Ascending aorta (tissue), 2 donors: ENCODE measurements at places on chromosomes 2 and 18.

DNA sequence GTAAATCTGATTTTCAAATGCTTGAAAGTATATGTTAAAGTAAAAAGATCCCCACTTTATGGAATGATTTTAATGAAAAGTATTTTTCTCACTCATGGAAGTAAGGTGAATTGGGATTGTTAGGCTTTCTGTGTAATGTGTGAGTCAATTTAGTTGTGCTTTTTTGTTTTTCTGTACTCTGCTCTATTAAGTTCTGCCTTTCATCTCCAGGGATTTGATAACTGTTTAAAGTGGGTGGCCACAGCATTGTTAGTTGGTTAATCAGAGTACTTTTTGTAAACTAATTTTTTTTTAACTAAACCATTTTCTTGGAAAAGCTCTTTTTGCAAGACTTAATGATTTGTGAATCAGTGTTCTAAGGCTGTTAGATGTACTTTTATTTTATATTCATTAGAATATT, 76.8 kb downstream of the ABI2 start:
- DNase-seq: no peak

- DNase-seq: no peak
These were observed 141.9 kb upstream of the KCNJ3 start for GRCh38 chr2:154556607-154557006.

DNA sequence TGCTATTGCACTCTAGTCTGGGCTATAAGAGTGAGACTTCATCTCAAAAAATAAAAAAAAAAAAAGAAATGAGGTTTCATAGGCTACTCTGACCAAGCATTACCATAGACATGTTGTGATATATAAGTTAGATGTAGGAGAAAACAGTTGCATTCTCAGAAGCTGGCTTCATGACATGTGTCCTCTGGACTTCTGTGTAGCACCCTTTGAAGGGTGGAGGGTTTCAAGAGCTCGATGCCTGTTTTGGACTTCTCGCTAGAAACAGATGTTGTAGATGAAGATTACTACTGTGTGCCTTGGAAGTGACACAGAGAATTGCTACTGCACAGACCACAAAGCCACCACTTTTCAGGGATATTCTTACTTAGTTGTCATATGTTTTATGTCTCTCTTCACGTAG, 91.0 kb downstream of the TMEM247 start:
- DNase-seq: no peak

DNA sequence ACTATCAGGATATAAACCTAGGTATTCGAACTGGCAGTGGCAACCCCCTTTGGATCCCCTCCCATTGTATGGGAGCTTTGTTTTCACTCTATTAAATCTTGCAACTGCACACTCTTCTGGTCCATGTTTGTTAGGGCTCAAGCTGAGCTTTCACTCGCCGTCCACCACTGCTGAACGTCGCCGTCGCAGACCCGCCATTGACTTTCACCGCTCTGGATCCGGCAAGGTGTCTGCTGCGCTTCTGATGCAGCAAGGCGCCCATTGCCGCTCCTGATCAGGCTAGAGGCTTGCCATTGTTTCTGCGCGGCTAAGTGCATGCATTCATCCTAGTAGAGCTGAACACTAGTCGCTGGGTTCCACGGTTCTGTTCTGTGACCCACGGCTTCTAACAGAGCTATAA, 69.1 kb downstream of the LCLAT1 start:
- DNase-seq: no peak

DNA sequence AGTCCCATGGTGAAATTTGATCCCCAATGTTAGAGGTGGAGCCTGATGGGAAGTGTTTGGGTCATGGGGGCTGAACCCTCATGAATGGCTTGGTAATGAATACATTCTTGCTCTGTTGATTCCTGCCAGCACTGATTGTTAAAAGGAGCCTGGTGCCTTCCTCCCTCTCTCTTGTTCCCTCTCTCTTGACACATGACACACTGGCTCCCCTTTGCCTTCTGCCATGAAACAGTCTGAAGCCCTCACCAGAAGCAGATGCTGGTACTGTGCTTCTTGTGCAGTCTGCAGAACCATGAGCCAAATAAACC, 30.6 kb upstream of the EPC2 start:
- no peak for DNase-seq

DNA sequence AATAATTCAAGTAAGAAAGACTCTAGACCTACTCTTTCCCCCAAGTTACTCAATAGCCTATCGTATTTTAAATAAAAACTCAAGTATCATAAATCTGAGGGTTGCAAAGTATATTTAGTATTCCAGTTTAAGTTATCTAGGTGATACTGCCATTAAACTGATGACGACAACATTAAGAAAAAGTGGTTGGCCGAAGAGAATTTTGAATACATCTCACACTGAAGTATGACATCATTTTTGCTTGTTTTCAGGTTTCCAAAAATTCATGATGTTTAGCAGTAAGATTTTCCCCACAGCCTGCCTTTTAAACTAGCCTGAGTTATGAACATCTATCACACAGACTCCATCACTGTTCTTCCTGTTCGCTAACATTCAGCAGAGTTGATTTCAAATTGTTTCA, 102.1 kb upstream of the RAB27B start:
- DNase-seq: no peak

GRCh38 chr2:112821142-112821541, 15.4 kb downstream of the IL1B start:
- DNase-seq: no peak
